Esophagus squamous epithelium (tissue), 5 donors: ENCODE measurements at places on chromosomes 6 and 20.

DNA sequence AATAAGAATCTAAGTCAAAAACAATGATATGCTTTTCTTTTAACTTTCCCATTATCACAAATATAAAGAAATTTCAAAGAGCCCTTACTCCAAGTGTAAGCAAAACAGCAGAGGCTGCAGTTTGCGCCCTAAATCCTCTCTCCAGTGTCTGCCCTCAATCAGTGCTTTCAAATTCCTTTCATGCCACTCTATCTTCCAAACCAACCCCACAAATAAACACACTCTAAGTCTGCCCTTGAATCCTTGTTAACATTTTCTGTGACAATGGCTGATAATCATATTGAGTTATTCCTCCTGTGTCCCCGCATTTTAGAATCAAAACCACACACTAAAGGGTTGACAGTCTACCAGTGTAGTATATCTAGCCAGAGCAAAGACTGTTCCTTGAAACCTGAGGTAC is 317.9 kb upstream of the MARCKS start:
- no peak for DNase-seq

DNA sequence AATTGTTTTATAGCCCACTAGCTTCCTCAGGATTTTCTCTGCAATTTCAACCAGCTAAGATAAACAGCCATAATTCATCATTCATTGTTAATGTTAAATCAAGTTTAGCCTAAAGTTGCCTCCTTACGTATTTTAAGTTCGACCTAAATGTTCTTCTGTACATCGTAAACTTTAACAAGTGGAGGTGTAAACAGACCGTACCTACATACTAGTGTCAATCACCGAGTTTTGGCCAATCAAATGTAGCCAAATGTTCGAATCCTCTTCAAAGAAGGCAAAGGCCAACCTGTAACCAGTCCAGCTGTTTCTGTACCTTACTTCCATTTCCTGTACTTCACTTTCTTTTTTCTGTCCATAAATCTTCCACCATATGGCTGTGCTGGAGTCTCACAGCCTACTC is 13.5 kb downstream of the MBOAT1 start:
- DNase-seq, result no peak

GRCh38 chr6:79133173-79133572 is 55.1 kb upstream of the PHIP start:
- DNase-seq, result no peak

GRCh38 chr6:140566781-140567277 is 1192.4 kb upstream of the CITED2 start:
- no peak for DNase-seq

DNA sequence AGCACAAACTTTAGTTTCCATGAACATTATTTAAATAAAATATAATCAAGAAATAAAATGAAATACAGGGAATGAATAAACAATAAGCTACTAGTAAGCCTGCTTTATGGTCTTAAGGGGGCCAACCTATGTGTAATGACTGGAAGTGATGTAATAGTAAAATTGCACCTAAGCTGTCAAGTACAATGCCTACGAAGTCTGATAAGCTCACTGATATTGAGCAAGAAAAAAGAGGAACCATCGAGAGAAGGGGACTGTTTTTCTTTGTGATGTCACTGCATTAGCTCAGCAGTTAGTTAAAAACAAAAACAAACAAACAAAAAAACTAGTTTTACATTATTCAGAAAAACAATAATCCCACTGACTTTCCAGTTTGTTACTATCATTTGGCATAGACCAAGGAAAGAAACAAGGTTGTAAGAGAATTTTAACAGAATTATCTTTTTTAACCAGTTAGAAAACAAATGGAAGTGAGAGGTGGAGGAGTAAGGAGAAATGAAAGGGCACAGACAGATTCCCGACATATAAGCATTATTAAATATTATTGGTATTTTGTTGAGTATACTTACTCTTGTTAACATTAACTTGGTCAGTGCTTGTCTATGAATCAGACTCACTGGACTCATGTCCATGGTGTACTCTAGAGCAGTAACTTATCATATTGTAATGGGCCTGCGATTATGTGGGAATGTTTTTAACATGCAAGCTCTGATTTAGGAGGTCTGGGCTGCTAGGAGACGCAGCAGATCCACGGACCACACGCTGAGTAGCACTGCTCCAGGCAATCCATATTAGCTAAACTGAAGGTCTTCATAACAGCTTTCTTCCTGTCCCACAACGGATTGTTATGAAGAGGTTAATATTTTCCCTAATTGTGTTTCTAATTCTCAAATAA is 99.6 kb upstream of the HMGCLL1 start:
- no peak for DNase-seq

DNA sequence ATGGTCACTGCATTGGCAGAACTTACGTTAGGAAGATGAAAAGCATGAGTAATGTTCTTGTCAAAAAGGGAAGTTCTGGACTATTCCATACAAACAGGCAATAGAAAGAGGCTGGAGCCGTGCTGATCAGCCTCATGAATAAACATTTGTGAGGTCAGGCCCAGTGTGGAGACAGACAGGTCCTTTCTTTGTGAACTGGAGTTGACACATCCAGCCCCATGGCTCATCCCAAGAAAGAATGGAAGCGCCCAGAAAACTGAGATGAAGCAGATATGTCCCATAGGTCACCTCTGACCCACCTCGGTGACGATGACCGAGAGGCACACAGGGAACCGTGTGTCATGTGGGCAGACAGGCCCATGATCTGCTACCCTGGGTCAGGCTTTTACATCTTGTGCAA is 276.0 kb upstream of the SGK1 start:
- no peak for DNase-seq

- DNase-seq, result no peak
These were observed 36.3 kb downstream of the FAM50B start for GRCh38 chr6:3885262-3886036.

DNA sequence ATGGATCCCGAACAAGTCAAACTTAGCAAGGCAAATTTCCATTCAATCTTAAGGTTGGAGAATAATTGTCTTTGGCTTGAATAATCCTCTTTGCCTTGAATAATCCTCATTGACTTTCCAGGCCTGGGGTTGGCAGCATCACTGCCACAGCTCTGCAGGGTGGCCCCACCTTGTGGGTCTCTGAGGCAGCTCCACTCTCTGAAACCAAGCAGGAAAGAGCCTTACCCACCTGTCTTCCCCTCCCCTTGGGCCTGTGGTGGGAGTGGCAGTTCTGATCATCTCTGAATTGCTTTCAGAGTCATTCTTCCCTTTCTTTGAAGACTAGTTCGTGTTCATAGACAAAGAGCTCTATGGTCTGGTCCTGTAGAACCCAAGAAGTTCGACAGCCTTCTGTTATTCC is 47.5 kb downstream of the KCNQ5 start:
- DNase-seq, result no peak

- no peak for DNase-seq
These were observed 67.4 kb downstream of the KHDC1L start for GRCh38 chr6:73157870-73158269.

DNA sequence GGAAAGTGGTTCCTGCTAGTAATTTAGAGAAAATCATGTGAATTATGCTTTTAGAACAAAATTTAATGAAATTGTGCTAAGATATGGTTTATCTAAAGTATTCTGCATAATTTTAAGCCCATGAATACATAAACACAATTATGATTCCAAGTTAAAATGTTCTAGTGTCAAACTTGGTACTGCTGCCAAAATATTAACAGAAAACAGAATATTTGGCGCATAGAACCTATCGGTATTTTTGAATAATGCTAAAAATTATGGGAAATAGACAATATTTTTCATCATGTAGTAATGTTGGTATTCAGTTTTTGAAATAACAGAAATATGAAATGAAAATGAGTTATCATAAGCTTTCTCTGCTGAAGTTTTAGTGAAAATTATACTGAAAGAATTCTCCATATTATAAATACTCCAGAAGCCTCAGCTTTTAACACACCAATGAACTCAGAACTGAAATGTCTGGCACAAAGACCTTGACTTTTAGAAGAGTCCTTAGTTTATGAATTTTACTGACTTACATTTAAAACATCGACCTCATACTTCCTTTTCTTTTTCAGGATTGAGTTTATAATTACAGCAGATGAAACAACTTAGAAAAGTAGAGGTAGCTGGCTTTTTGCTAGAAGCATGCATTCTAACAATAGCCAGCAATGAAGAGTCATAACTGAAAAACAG is 1192.3 kb upstream of the GJE1 start:
- no peak for DNase-seq

DNA sequence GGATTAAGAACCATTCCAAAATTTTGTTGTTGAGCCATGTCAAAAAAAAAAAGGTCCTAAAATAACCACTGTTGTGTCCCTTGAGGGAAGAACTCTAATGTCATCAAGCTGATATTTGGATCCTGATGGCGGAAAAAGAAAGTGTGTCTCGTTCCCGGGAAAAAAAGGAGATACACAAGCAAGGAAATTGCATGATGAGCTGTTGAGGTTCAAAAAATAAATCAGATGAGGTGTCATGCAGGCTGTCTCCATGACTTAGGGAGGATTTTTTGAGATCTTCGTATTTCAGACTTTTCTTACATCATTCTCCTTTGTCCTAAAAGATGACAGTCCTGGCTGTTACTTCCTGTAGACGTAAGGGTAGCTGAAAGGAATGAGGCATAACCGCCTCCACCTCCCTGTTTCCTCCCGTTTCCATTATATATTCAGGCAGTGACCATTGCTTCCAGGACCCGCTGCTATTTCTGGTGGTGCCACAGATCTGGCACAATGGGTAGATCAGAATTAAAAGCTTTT is 117.3 kb upstream of the TNFAIP3 start:
- DNase-seq, result no peak

- no peak for DNase-seq
These were observed 2.0 kb upstream of the TPBG start for GRCh38 chr6:82361631-82362030.

- no peak for DNase-seq
These were observed 29.7 kb downstream of the RPP40 start for GRCh38 chr6:4973982-4974745.

- DNase-seq, result no peak
These were observed 68.5 kb upstream of the FOXO3 start for GRCh38 chr6:108492131-108492766.

GRCh38 chr6:20028562-20028961 is 183.7 kb downstream of the MBOAT1 start:
- DNase-seq, result no peak

DNA sequence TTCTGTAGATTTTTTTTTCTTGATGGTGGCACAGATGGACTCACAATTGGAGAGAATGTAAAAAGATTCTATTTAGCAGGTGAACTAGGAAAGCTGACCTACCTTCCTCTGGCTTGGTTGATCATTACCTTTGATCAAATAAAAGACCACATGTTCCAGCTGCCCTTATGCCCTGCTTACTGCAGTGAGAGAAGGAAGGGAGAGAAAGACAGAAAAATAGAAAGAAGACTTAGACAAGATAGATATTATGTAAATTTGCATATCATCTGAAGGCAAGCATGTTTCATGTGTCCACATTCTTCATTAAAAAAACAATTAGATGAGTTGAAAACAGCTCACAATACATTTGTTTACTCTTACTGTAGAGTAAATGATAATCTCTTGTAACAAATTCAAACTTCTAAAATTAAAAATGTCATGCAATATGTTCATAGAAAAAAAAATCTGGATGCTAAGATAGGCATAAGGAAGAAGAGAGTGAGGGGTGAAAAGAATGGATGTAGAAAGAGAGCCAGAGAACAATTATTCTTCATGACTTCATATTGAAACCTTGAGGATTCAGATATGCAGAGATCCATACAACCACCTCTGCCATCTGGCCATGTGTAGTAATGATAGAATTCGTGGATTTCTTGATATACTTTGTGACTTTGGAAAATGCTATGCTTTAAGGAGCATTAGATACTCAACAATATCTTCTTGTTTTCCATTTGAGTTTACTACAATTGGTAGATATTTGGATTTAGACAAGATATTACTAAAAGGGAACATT is 71.7 kb downstream of the RFX6 start:
- no peak for DNase-seq

DNA sequence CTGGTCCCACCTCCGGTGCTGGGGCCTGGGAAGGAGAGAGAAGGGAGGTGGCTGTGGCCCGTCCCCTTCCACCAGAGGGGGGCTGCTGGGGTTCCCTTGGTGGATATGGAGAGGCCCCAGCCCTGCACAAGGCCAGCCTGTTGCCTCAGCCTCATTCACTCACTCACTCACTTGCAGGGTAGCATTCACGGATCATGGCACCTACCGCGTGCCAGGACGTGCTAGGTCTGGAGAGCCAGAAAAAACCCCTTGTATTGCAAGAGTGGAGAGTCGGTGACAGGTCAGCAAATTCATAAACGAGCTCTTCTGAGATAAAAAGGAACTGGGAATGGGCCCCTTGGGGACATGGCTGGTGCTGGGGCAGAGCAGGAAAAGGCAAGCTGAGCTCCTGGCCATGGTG is 6.4 kb upstream of the ZBTB46 start:
- DNase-seq, result no peak

GRCh38 chr20:45337367-45338120 is 10.7 kb downstream of the SDC4 start:
- DNase-seq, result no peak

GRCh38 chr20:49292010-49292409 is 14.2 kb upstream of the ZNFX1 start:
- DNase-seq, result no peak

DNA sequence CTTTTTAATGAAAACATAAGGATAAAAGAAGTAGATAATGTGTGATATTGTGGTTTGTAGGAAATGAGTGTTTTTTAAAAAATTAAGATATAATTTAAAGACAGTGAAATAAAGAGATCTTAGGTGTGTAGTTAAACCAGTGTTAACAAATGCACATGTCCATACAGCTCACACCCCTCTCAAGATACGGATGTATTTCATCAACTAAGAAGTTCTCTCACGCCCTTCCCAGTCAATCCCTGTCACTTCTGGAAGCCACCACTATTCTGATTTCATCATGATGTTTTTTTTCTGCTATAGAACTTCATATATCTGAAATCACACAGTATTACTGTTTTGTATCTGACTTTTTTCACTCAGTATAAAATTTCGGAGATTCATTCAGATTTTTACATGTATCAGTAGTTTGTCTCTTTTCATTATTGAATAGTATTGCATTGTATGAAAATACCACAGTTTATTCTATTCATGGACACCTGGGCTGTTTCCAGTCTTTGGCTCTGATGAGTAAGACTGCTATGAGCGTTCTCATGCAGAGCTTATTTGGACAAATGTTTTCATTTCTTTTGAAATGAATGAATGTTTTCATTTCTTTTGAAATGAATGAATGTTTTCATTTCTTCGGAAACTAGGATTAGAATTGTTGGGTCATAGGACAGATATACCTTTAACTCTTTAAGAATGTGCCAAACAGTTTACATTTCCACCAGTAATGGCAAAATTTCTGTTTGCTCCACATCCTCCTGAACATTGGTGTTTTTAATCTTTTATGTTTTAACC is 49.7 kb upstream of the ELOVL5 start:
- no peak for DNase-seq

DNA sequence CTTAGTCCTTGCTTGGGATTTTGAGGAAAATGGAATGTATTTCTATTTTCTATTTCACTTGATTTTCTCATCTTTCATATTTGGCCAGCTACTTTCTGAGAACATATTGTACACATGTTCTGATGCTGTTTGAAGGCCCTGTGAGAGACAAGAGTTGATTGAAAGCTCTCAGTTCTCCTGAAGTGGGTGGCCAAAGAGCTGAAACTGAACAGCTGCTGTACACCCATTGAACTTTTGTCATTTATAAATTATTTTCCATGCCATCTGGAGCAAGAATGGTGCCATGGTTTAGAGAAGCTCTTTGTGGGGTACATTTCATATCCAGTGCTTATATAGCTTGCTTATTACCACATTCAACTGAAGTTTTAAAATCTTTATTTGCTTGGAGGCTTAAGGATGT is 298.3 kb downstream of the PRL start:
- DNase-seq, result no peak
